ENCODE measurements at places on chromosomes 2 and 18.

DNA sequence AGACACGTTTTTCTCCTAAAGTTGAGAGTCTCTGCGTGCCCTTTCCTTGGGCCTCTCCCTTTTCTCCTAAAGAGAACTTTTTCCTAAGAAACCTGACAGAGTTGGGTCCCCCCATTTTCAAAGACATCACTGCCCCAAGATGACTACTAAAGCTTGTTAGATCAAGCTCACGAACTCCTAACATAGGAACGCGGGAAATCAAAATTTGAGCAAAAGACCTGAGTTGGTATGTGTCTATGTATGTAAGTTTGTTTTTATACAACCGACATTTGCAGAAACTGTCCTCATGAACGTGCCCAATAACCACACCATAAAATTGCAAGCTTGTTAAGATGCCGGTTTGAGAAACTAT lies 1.4 kb downstream of the HOXD13 start:
- no peak for DNase-seq

DNA sequence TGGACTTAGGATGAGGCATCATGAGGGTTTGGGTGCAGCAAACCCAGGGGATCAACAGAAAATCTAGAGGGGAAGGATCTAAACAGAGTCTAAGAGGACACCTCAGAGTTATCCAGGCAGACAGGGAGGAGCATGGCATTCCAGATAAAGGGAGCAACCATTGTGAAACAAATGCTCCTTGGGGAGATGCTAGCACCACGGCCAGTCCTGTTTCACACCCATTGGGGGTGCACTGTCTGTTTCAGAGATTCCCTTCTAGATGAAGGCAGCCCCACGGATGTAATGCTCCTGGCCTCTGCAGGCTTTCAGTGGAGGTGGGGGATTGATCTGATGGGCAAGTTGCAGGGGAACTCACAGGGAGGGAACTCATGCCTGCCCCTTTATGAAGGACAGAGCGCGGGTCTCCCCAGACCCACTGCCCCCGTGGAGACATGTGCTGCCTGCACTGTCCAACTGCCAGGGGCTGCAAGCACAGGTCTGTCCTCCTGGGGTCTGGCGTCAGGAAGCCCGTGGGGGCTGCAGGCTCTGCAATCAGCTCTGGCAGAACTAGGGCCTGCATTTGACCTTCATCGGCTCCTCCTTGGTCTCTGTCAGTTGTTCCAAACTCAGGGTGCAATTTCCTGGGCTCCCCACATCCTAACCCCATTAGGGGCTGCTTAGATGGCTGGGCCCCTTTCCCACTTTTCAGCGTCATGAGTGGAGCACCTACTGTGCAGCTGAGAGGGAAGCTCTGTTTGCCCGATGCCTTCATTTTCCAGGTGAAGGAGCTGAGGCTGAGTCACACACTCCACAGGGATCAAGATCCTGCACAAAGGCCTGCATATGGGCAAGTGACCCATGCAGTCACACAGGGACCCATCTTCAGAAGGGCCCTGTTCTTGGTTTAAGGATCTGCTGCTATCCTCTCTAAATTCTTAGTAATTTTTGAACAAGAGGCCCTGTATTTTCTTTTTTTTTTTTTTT lies 163.4 kb downstream of the ARL4C start:
- DNase-seq = no peak

GRCh38 chr2:143705108-143705707 lies 576.0 kb downstream of the ARHGAP15 start:
- DNase-seq = no peak

- DNase-seq = no peak
Measured at GRCh38 chr2:120884472-120885290, 149.0 kb downstream of the GLI2 start.

DNA sequence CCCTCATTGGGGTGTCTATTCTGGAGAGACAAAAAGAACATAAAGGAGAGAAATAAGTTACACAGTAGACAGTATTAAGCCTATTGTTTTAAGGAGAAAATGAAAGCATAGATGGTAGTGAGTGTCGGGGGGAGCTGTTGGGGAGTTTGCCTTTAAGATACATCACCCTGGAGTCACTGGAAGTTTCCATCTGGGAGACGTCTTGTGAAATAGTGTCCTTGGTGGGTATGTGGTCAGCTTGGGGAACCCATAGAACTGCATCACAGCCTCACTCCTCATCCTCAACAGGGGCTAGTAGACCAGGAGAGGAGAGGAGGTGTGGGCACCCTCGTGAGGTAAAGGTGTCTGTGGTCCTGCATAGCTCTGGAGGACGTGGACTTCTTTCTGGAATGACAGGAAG lies 60.6 kb downstream of the RNF144A start:
- no peak for DNase-seq

- DNase-seq = no peak
Measured at GRCh38 chr2:170152421-170152820, 25.5 kb upstream of the MYO3B start.

- DNase-seq = no peak
Measured at GRCh38 chr18:21803495-21803894, 62.9 kb downstream of the MIB1 start.
